ENCODE measurements at places on chromosomes 7 and 10.

DNA sequence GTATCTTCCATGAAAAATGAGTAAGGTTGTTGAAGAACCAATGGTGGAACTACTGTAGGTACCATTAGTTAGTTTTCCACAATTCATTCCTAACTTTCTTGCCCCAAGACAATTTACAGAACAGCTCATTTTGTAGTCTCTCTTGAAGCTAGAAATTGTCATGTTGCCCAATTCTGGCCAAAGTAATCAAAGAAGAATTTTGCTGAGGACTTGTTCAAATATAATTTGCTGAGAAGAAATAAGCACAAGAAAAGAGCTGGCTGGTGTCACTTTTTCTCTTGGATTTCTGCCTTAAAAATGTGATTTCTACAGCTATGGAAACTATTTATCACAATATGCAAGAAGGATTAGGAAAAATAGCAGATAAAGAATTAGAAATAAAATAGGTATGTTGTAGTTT, 199.2 kb upstream of the SEMA3A start:
- no peak for DNase-seq

DNA sequence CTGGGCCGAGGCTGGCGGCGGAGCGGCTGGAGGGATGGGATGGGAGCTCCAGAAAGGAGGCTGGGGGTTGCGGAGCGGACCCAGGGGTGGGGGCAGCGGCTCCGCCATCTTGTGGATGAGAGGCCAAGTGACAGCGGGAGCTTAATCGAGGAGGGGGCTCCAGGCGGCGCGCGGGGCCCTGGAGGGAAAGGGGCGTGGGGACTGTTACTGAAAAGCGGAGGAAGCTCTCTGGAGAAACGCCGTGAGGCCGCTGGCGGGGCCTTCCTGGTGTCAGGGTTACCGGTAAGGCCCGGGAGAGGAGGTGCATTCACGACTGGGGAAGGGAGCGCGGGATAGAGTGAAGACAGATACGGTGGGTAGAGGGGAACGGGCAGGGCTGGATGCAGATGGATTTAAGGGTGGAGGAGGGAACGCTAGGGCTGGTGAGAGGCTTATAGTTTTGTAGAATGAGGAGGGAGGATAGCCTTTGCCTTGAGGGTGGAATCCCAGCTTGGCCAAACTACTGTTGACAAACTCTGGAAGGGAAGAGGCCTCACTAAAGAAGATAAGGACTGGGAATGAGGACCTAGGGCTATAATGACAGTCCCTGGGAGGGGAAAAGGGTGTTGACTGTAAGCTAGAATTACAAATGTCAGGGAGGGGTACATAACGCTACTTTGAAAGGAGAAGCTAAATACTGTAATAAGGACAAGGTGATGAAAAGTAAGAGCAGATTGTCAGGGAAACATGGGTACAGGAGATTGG, 535 bp downstream of the BTRC start:
- DNase-seq, result peak; percentile 5

DNA sequence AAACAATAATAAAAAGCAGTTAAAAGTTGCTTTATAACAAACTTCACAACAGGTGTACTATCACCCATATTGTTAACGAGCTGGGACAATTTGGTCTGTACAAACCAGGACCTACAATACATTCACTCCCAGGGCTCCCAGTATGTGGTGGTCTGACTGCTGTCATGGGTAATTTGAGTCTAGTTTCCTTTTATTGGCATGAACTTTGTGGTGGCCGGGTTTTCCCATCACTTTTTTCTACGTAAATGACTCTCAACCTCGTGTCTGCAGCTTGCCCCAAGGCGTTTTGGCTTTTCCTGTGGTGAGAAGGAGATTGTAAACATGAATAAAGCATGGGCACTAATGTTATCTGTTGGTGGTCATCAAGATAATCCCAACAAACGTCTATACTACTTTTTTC, 118.7 kb upstream of the CDK6 start:
- no peak for DNase-seq

GRCh38 chr7:2510909-2511768, 8.4 kb upstream of the LFNG start:
- DNase-seq, result no peak

- no peak for DNase-seq
Measured at GRCh38 chr7:118288098-118288497, 63.6 kb downstream of the ANKRD7 start.

GRCh38 chr10:78435484-78436221, 402.0 kb downstream of the RPS24 start:
- no peak for DNase-seq

DNA sequence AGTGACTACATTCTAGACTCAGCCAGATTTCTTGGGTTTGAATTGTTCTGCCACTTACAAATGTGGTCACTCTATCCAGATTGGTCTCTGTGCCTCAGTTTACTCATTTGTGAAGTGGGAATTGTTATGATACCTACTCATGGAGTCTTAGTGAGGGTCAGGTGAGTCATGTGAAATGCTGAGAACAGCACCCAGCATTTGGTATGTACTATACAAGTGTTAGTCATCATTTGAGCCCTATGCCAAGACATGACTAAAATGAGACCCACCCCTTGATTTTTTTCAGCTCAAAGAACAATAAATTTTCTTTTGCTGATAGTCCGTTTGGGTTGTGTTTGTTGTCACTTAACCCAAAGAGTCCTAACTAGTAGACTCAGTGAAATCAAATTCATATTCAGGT, 92.8 kb downstream of the CHN2 start:
- DNase-seq, result no peak

GRCh38 chr7:128031901-128032604, 816 bp upstream of the LRRC4 start:
- peak; percentile 16 for DNase-seq

DNA sequence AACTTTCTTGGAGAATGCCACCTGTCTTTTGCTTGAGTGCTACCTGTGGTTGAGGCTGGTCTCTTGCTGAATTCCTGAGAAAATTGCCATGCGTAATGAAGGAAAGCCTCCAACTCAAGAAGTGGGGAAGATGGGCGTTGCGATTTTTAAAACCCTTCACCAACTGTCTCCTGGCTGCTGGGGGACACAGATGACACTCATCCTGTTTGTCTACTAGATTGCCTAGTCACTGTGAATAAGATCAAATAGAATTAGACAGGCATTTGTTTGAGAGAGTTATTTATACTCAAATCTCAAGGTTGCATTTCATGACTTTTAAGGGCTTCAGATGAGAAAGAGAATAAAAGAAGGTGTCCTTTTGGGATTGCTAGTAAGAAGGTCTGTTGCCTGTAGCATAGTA, 84.3 kb upstream of the MTPN start:
- DNase-seq, result no peak

- no peak for DNase-seq
Measured at GRCh38 chr10:4013651-4014121, 228.7 kb upstream of the KLF6 start.

GRCh38 chr7:139588632-139589031, 65.1 kb downstream of the CLEC2L start:
- DNase-seq, result no peak

- DNase-seq, result no peak
Measured at GRCh38 chr10:35386594-35387174, 50.4 kb downstream of the CCNY start.

DNA sequence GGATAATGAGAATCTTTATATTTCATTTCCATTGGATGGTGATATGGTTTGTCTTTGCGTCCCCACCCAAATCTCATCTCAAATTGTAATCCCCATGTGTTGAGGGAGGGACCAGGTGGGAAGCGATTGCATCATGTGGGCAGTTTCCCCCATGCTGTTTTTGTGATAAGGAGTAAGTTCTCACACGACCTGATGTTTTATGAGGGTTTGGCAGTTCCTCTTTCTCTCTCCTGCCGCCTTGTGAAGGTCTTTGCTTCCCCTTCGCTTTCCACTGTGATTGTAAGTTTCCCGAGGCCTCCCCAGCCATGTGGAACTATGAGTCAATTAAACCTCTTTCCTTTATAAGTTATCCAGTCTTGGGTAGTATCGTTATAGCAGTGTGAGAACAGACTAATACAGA, 59.4 kb downstream of the MTPN start:
- no peak for DNase-seq

- no peak for DNase-seq
Measured at GRCh38 chr10:60073397-60073780, 167.0 kb upstream of the CCDC6 start.

GRCh38 chr10:118809357-118810220, 54.8 kb upstream of the CACUL1 start:
- DNase-seq, result no peak

DNA sequence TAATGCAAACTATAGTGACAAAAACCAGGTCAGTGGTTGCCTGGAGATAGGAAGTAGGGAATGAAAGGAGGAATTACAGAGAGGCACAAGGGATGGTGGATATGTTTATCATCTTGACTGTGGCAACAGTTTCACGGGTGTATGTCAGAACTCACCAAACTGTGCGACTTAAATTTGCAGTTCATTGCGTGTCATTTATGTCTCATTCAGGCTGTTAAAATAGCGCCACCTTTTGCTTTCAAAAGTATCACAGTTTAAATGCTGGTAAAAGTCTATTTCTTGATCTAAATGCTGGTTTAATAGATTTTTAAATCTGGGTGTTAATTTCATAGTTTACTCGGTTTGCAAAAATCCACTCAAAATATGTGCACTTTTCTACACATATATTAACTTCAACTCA, 51.0 kb downstream of the PTTG1IP2 start:
- no peak for DNase-seq
